ENCODE measurements at places on chromosomes 5 and 9. TPM values are rescaled to one million over a fixed set of nuclear protein-coding genes. Genes with fewer than 3 reads are reported as not detected.

CATSPER3 gene
- total RNA-seq: 0.45 TPM

BASP1 gene
- total RNA-seq: 0.27 TPM

CDH9 gene
- not detected for total RNA-seq

LOX gene
- not detected for total RNA-seq

SLC34A3 gene
- total RNA-seq: not detected

PROB1 gene
- total RNA-seq: 3.8 TPM

CDC20B gene
- total RNA-seq: not detected

EPB41L4B gene
- 0.17 TPM for total RNA-seq

IFT74 gene
- total RNA-seq: 11.2 TPM

PCDHB16 gene
- total RNA-seq: not detected

PSD2 gene
- total RNA-seq: not detected

ADAMTSL1 gene
- total RNA-seq: not detected

ORM2 gene
- not detected for total RNA-seq

LPAR1 gene
- not detected for total RNA-seq

GCNT1 gene
- total RNA-seq: 6.7 TPM

UGCG gene
- 13.5 TPM for total RNA-seq

FOXI1 gene
- total RNA-seq: not detected

SH3GLB2 gene
- 62.3 TPM for total RNA-seq

FGD3 gene
- total RNA-seq: 47.7 TPM

MACROH2A1 gene
- 159 TPM for total RNA-seq

MLANA gene
- not detected for total RNA-seq

ACTBL2 gene
- total RNA-seq: not detected

SLC27A6 gene
- total RNA-seq: not detected

ENTPD2 gene
- total RNA-seq: not detected

SMIM33 gene
- 1.5 TPM for total RNA-seq

FLT4 gene
- 2.0 TPM for total RNA-seq

CDKN2AIPNL gene
- 32.0 TPM for total RNA-seq

QRFP gene
- total RNA-seq: not detected

CCDC180 gene
- total RNA-seq: 1.1 TPM

WDR38 gene
- not detected for total RNA-seq

F2RL1 gene
- 2.9 TPM for total RNA-seq

SOHLH1 gene
- not detected for total RNA-seq

CCL21 gene
- total RNA-seq: not detected

SPINK5 gene
- total RNA-seq: not detected

PRRX2 gene
- 0.86 TPM for total RNA-seq

TAF1L gene
- not detected for total RNA-seq

PCDHA3 gene
- total RNA-seq: not detected

GRM6 gene
- total RNA-seq: not detected

RANBP17 gene
- not detected for total RNA-seq

SH3PXD2B gene
- 1.1 TPM for total RNA-seq

NR6A1 gene
- 0.83 TPM for total RNA-seq

CCNJL gene
- not detected for total RNA-seq

MAMDC2 gene
- total RNA-seq: not detected

SLC6A19 gene
- total RNA-seq: not detected

MARVELD2 gene
- 0.40 TPM for total RNA-seq

OSMR gene
- total RNA-seq: 0.10 TPM

TEX48 gene
- total RNA-seq: 0.57 TPM

THBS4 gene
- total RNA-seq: 1.8 TPM

MOB3B gene
- 0.34 TPM for total RNA-seq

LEAP2 gene
- 1.7 TPM for total RNA-seq

Data from activated CD4-positive, alpha-beta memory T cell treated with anti-CD3 and anti-CD28 coated beads for 36 hours (primary cell).